ENCODE measurements at places on chromosomes 12 and 14.

DNA sequence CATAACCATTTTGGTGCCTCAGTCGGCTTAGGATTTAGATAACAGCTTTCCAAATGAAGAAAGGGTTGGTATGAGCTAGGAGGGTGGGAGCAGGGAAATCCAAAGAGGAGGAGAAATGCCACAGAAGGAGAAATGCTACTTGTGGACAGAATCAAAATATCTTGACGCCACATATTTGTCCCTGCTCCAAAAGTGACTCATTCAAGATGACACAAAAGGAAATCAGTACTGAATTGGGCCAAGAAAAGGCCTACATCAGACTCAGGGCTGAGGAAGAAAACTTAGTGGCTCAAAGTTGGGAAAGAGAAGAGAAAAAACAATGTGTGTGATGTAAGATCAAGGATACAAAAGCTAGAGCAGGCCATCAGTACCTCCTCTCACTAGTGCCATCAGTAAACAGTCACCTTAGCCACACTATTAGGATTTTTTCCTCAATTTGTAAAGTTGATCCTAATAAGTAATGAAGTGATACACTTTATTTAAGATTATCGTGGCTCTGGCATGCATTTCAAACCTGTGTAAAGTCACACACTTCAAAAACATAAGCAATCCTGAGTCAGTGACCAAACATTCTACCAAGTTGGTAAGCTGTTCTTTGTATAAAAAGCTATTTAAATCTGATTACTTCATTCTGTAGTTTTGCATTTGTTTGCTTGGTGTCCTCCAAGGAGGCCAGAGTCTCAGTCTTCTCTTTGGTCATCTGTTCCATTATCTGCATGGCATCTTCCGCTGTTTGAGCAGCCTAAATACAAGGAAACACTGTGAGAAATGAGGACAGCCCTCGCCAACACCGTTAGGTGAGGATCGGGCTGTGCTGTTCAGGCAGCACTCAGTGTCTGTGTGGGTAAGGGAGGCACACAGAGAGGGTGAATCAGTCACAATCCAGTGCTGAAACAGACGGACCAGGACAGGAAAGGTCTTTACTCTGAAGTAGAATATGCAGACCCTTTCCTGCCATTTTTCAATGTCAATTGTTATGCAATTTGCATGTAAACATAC lies 52.6 kb upstream of the VPS33A start:
- no peak for DNase-seq

DNA sequence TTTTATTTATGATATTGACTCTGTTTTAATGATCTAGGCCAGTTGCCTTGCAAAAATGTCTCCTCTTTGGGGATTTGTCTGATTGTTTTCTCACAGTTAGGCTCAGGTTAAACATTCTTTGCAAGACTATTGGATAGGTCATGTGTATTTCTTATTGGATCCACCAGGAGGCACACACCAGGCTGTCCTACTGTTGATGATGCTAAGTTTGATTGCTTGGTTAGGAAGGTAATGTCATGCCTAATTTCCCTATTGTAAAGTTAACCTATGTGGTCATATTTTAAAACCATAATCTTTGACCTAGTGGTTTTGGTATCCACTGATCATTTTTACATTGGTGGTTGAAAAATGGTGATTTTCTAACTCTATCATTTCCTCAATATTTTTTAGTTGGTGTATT lies 137.1 kb downstream of the BRMS1L start:
- no peak for DNase-seq

- DNase-seq = no peak
Observed at GRCh38 chr14:94343238-94344005, 20.3 kb upstream of the SERPINA6 start.

- no peak for DNase-seq
Observed at GRCh38 chr14:64630778-64631177, 73.4 kb upstream of the PLEKHG3 start.

- DNase-seq = no peak
Observed at GRCh38 chr12:7832059-7832696, 40.5 kb downstream of the SLC2A14 start.

DNA sequence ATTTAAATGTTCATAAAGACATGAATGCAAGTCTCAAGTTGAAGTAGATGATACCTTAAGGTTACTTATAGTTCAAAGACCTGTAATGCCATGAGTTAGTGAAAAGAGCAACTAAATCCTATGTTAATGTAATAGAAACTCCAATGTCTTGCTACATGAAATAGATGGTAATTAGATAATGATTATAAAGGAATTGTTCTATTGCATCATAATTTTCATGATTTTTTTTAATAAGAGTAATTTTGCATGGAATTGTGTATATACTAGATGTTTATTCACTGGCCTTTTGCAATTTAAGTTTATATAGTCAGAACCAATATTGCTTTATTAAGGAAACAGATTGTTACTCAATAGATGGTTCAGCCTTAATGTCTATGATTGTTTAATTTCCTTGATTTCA lies 115.5 kb upstream of the SYT10 start:
- no peak for DNase-seq
